ENCODE measurements at places on chromosomes 12 and 14.

DNA sequence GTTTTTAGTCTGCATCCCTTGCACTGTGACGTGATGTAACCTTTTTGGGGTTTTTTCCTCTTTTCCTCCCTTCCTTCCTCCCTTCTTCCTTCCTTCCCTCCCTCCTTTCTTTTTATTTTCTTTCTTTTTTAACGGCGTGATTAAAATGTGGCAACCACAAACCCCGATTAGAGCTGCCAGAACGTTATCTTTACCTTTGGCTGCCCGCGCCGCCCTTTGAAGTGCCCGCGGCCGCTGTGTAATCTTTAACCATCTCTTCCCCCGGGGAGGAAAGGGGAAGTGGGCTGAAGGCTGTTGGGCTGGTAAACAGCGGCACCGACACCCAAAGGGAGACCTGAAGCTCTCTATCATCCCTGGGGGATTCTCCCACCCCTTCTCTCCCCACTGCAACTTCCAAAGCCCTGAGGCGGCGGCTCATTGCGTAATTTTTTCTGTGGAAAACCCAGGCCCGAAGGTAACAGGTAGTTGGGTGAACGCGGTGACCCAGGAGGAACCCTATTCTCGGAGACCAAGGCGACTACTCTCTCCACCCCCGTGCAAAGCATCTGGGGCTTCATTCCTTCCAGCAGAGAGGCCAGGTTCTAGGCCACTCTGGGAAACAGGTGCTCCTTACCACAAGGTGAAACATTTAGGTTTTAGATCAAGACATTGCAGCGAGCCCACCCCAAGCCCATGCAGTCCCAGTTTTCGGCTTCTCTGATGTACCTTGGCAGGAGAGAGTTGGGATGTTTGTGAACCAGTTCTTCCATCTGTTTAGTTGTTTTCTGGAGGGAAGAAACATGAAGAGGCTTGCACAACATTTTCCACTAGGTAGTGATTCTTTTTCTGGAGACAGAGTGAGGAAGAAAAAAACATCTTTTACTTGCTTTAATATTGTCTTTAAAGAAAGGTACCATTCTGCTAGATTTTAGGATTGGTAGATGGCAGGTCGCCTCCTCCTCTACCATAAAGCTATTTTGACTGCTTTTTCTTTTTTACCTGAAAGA, 1.5 kb downstream of the LGR5 start:
- no peak for DNase-seq

DNA sequence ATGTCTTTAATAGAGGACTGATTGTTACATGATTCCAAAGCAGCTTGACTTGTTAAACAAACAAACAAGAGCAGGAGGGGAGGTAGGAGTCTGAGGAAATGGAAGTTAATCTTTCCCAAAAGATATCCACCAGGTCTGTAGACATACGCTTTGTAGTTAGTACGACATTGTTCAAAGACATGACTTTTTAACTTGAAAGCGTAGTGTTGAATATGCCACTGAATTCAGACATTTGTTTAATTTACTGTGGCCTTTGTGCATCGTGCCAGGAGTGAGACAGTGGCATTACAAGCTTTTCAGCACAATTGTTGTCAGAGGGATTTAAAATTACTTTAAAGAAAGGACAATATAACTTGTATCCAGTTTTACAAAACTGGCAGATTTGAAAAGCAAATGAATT, 53.0 kb downstream of the SAV1 start:
- DNase-seq = no peak

DNA sequence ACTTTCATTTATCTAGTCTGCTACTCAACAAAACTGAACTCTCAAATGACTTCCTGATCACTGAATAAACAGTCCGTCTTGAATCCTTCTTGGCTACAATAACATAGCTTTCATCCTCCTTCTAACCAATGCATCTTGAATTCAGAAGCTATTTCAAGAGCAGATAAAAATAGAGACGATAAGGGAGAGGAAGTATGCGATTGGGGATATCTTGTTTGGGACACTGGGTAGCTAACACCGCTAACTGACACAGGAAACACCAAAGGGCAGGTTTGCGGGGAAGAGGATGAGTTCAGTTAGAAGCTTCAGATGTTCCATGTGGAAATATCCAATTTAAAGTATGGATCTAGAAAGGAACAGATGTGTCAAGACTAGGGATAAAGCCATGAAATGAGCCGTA, 102.5 kb downstream of the SLC41A2 start:
- DNase-seq = no peak

- DNase-seq = no peak
Measured at GRCh38 chr12:49887536-49888401, 15.9 kb downstream of the FAIM2 start.

GRCh38 chr12:26821212-26821701, 11.7 kb downstream of the ITPR2 start:
- no peak for DNase-seq

- DNase-seq = no peak
Measured at GRCh38 chr14:54599966-54600716, 33.2 kb downstream of the SAMD4A start.

DNA sequence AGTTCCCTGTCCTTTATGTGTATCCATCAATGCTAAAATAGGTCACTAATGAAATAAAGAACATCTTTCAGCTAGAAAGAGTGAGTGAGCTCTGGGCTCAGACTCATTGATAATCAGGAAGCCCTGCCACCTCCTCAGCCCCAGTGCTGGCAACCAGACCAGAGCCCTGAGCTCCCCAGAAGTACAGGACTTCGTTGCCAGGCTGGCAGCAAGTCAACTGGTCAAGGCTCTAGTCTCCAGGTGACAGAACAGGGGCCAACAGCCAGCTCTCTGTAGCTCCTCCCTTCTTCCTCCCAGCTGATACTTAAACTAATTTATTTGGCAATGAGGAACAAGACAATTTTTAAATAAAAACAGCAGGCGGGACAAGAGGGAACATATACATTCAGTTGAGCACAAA, 145.3 kb downstream of the EGLN3 start:
- no peak for DNase-seq

DNA sequence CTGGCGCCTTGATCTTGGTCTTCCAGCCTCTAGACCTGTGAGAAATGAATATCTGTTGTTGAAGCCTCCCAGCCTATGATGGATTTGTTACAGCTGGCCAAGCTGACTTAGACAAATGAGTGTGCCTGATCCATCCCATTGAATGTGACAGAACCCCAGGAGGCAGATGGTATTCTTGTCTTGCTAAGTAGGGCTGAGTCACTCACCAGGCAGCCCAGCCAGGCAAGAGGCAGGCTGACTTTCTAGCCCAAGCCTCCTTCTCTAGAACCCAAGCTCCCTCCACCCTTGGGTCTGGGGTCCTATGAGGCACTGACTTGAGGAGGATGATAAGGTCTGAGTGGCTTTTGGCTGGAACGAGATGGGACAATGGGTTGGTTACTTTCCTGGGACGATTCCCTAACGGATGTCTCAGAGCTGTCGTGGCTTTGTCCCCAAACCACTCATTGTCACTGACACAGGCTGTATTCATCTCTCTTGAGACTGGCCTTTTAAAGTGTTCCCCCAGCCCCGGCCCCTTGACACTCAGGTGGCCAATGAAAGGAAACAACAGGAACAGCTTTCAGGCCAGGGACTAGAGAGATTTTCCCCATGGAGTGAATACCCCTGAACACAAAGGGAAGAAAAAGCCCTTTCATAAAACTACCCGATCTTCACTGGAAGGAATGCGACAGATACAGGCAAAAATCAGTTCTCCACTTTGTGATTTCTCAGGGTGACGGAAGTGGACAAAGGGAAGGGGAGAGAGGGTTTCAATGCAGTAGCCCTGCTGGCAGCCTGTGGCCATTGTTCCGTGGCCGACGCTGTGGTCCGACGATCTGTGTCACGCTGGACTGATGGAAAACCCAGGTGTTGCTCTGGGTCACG, 264.2 kb downstream of the AACS start:
- no peak for DNase-seq

GRCh38 chr14:78135450-78135891, 34.7 kb upstream of the NRXN3 start:
- no peak for DNase-seq

- DNase-seq = no peak
Measured at GRCh38 chr14:51441001-51441400, 201.0 kb downstream of the TMX1 start.

DNA sequence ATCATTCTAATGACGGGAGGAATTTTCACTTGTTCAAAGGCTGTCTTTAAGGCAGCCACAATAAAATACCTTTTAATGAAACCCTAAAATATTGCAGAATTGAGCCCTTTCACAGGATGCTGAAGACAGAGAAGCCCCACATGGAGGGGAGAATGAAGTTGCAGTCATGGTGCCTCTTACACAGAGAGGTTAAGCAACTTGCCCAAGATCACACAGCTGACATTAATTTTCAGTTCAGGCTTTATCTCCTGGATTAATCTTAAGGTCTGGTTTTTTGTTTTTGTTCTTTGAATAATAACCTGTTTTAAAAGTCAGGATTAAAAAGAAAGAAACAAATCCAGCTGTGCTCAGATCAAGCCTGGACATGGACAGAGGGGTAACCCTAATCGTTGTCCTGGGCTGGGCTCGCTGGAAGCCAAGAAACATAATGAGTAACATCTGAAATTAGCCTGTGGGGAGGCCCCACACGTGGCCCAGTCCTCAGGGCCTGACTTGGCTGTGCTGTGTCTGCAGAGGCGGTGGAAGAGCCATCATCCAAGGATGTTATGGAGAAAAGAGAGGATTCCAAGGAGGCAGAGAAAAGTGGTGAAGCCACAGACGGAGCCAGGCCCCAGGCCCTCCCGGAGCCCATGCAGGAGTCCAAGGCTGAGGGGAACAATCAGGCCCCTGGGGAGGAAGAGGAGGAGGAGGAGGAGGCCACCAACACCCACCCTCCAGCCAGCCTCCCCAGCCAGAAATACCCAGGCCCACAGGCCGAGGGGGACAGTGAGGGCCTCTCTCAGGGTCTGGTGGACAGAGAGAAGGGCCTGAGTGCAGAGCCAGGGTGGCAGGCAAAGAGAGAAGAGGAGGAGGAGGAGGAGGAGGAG, 8.0 kb downstream of the CHGA start:
- no peak for DNase-seq

DNA sequence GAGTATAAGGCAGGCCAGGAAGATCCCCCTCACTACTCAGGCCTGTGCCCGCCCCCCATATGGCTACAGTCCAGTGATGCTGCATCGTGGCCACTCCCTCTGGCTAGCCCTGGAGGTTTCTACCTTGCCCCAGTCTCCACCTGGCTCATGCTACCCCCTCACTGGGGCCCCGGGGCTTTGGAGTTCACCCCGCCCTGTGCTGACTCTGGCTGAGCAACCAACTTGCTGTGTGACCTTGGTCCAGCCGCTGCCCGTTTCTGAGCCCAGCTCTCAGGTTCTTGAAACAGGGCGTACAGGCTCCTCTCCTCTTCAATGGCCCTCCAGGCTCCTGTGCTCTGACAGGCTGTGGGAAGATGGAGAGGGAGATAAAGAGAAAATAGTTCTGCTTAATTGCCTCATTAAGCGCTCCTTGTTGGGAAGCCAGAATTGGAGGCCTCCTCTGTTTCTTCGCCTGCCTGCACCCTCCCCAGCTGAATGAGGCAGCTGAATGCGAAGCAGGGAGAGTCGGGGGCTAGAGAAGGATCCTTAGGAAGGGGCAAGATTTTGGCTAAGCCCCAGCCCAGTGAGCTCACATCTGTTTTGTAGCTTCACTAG, 138.2 kb upstream of the NCOR2 start:
- no peak for DNase-seq

GRCh38 chr12:52361553-52361952, 5.7 kb downstream of the KRT85 start:
- no peak for DNase-seq
